ENCODE measurements at places on chromosomes 2 and 18. TPM values are rescaled to one million over a fixed set of nuclear protein-coding genes. Genes with fewer than 3 reads are reported as not detected.

The PLGLB2 gene
- 0.63 TPM for total RNA-seq

The PSMA8 gene
- not detected for total RNA-seq

The INPP5D gene
- total RNA-seq, result 1.3 TPM

The PAX8 gene
- total RNA-seq, result 0.43 TPM

All from bronchial smooth muscle cell (primary cell).